ENCODE measurements at places on chromosomes 2 and 18.

DNA sequence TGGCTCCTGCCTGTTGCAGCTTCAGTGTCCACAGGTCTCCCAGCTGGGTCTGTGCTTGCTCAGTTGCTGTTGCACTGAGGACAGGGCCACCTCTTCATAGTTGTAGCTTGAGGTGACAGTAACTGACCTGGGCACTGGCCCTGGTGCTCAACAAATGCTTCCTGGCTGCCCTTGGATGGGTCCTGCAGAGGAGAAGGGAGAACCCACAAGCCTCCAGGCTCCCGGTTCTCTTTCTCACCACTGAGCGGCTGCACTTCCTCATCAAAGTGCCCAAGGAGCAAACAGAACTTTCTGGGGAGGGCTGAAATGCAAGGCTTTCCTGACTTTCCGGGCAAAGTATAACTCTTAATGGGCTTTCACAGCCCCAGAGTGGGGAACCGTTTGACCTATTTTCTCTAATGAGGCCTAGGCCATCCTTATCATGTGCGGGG is 38.7 kb downstream of the LCT start:
- DNase-seq: no peak

DNA sequence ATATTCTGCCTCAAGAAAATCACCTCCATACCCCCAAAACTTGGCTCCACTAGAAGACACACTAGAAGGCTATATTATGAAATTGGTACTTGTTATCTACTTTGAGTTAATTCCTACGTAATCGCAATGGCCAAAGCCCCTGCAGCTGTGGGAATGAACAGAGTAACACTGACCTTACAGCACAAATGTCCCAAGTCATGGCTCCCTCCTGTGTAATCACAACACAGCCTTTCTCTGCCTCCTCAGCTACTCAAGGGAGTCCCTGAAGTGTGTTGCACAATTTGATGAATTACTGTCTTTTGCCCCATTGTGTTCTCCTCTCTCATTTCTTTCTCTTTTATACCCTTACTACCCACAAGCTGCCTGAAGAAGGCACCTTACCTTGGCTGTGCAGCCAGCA is 375.2 kb downstream of the ARHGAP15 start:
- no peak for DNase-seq

- DNase-seq: no peak
These were observed 126.2 kb upstream of the EML6 start for GRCh38 chr2:54597153-54597848.

DNA sequence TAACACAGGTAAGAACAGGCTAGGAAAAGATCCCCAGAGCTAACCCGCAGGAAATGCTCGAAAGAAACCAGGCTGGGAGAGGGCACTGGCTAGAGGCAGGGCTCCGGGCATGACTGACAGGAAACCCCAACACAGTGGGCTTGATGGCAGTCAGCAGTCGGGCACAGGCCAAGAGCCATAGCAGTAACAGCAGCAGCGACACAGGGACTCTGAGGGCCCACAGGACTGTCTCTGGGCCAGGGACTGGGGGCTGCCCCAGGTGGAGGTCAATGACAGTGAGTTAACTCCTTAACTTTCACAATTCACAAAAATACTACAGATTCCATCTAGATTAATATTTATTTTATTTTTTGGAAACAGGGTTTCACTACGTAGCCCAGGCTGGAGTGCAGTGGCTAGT is 37.3 kb upstream of the ASPRV1 start:
- DNase-seq: no peak

GRCh38 chr2:127877626-127878025 is 8.1 kb downstream of the AMMECR1L start:
- no peak for DNase-seq

DNA sequence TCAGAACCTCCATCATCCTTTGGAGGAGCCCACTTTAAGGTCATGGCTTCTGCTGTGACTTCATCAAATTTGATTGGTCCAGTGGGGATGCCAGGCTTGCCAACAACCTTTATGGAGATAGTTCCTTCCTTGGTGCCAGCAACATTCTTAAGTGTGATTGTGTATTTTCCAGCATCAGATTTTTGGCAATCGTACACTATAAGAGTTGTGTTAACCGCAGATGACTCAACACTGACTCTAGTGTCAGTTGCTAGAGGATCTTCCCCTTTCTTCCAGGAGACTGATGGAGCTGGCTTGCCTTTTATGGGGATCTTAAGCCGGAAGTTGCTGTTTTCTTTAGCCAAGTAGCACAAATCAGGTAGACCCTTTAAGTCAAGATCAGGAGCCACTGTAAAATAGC is 98.7 kb downstream of the PLEKHA3 start:
- DNase-seq: no peak

- DNase-seq: no peak
These were observed 241.3 kb downstream of the MREG start for GRCh38 chr2:215772003-215772402.

- no peak for DNase-seq
These were observed 119.1 kb downstream of the PTGR3 start for GRCh38 chr18:75089748-75090327.

- no peak for DNase-seq
These were observed 28.1 kb downstream of the FAM171B start for GRCh38 chr2:186721956-186722355.

DNA sequence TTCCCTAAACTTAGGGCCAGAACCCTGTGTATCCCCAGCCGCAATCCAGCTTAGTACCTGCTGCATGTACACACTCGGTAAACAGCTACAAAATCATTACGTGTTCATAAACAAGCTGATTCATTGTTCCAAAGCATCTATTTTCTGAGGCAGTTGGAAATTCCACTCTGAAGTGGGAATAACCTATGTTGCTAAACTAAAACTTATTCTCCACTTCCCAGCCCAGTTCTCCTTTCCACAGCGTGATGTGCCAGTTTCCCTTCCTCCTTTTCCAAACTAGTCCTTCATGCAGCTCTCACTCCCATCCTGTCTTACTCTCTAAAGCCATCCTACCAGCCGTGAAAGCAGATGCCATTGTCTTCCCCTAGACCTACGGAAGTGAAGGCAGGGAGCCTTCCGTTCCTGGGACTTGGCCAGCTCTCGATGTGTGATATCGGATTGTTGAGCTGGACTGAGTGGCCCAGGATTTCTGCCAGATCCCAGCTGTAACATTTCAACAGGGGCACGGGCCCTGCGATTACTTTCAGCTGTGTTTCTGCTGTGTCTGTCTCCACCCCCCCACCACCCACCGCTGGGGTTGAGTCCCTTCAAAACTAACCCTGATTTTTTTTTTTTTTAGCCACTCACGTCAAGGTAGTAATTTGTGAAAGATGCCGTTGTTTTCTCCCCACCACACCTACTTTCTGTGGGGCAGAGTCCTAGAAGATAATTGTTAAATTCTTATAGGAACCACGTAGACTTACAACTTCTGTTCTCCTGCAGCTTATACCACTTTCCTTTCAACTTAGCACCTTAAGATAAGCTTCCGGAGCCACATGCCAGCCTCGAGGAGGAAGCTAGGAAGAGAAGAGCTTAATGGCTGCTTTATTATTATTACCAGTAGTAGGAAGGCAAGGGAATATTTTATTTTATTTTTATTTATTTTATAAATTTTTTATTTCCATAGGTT is 100.9 kb downstream of the CRIM1 start:
- no peak for DNase-seq

Measured in stimulated activated CD8-positive, alpha-beta memory T cell treated with anti-CD3 and anti-CD28 coated beads, Interleukin-2, amount 100 ng/mL, for 1 hour (primary cell).